NCI-H82 (cell line): ENCODE measurements at places on chromosomes 4 and X.

GRCh38 chr4:81405900-81406401 is 65.8 kb downstream of the RASGEF1B start:
- peak; percentile 89 for DNase-seq

GRCh38 chr4:59525885-59526284 is 1674.2 kb upstream of the ADGRL3 start:
- no peak for DNase-seq

DNA sequence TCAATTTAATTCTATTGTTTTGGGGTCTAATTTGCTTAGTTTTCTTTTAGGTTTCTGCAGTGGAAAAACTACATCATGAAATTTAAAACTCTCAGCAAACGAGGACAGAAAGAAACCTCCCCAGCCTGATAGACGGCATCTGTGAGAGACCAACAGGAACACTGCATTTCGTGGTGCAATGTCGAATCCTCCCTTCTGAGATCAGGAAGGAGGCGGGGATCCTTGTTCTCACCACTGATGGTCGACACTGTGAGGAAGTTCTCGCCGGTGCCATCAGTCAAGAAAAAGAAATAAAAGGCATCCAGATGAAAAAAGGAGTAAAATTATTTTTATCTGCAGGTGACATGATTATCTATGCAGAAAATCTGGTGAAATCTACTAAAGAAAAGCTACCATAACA is 16.5 kb downstream of the GAK start:
- no peak for DNase-seq

DNA sequence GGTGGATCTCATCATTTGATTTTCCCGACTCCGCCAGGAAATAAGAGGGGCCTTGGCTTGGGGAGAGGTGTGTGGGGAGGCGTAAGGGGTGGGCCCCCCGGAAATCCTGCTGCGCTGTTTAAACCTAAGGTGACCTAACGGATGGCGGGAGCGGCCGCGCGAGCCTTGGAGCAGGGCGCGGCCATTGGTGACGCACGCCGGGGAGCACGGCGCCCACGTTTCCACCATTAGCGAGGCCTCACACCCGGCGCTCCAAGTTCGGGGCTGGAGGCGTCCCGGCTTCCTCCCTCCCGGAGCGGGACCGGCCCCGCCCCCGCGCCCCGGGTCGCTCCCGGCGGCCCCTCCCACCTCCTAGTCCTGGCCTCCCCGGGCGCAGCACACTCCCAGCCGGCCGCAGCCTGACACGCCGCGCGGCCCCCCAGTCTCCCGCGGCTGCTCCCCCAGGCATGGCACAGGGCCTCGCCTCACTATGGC is at the start of gene SMS:
Gene SMS (plus strand): TSS at position 354 of the 474 bp plus-strand sequence. CDS start 116 bp downstream, at position 470.
- DNase-seq = peak; percentile 83

- DNase-seq = no peak
Measured at GRCh38 chr4:33696041-33696440, 2548.3 kb downstream of the ARAP2 start.

DNA sequence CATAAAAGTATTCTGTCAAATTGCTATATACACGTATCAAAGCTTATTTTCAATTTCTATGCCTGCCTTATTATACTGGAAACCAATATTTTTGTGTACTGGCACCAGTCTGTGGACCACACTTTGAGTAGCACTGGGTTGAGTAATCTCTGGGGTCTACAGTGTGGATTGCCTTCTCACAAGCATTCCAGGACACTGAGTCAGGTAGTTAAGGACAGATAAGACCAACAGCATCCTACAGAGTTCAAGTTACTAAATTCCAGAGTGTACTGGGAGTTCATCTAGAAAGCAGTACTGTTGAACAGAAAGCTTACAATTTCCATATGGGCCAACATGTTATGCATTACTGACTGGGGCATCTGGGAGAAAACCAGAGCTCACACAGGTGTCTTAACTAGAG is 61.8 kb downstream of the VMA21 start:
- no peak for DNase-seq

DNA sequence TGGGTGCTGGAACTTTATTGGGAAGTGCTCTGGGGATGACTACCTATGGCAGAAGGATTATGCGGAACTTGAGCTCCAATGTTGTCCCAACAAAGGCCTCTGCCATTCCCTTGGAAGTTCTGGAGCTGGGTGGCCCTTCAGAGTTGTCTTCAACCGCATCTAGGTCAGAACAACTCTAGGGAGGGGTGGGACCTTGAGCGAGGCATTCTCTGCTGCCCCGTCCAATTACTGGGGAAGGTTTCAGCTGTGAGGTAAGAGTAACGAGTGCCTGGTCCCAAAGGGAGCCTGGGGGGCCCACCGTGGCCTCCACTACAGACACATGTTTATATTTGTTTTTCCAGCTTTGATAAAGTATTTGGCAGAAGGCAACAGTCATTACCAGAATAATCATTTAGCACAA is 79.4 kb downstream of the MAOA start:
- no peak for DNase-seq

DNA sequence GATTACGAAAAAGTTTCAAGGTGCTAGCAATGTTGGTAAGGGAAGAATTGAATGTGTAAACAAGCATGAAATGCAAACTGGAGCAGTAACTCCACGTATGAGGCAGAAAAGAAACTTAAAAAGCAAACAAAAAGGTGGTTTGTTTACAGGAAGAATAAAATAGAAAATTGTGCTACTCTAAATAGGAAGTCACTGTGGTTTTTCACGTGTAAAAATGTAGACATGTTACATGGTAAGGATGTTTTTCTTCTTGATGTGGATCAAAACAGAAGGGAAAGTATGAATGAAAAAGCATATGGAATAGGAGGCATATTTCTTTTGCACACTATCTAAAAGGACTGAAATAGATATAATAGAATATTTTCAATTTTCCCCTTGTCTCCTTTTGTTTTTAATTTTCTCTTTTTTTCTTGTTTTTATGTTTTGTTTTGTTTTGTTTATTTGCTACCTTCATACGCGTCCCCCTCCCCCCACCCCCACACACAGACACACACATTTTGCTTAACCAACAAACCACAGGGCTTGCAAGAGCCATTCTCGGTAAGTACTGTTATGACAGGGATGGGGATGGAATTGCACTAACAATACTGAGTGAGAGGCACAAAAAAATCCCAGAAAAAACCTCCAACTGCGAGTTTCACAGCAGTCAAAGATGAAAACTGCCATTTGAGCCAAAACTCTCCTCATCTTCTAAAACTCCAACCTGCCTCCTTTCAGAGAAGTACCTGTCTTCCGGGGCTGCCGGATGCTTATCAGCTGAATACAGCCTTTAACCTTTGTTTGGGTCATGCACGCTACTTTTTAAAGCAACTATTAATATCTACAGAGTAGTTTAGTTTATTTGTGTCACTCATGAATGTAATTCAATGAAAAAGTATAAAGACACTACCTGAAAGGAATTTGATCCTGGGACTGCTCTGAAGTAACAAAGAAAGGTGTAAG is 135.8 kb downstream of the IL15 start:
- DNase-seq = no peak

- DNase-seq = peak; percentile 11
Measured at GRCh38 chrX:5916945-5917344, 311.7 kb downstream of the NLGN4X start.

DNA sequence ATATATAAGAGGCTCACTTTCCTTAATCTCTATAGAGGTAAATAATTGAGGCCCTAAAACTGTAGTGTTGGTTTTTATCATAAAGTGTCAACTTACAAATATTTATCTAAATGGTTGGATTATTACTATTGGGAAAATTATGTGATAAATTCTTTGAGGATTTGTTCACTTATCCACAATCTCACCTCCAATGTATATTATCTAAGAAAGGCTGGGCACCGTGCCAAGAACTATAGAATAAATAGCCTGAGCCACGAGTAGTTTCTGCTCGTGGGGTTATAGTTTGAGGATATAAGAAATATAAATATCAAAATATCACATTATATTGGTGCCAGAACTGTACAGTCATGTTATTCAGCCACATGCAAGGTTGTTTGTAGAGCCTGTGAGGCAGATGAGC is 177.9 kb downstream of the VEGFC start:
- DNase-seq = no peak
